ENCODE measurements at places on chromosomes 12 and 14.

- DNase-seq = no peak
Observed at GRCh38 chr12:20946732-20947131, 136.2 kb downstream of the SLCO1B3 start.

DNA sequence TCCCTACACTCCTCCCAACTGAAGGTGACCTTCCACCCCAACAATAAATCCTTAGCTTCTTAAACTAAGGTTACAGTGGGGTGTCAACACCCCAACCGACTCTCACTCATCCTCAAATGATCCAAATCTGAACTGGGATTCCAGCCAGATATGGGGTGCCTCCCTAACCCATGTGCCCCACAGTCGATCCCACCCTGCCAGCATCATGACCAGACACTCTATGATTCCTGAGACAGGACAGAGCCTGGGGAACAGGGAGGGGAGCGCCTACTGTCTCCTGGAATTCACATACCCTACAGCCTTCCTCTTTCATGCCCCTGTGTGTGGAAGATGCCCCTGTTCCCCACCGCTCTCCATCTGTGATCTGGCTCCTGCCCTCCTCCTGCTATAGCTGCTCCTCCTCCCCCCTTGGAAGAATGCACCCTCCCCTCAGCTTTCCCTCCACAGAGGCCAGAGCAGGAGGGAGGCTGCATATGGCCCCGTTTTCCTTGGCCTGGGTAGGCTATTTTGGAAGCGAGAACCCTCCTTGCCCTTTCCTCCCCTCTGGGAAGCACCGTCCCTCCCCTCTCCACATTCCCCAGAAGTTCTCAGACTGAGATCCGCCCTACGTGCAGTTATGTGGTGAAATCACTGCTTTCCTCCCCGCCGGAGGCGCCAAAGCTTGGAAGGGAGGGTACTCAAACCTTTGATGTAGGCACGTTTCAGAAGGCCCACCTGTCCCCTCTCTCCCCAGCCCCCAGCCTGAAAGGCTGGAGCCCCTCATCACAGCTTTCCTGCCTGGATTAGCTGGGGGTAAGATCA is 48.0 kb downstream of the SMUG1 start:
- no peak for DNase-seq

GRCh38 chr14:78022059-78022458 is 148.1 kb upstream of the NRXN3 start:
- no peak for DNase-seq

GRCh38 chr12:54412786-54413185 is 6.3 kb downstream of the ITGA5 start:
- DNase-seq = no peak

DNA sequence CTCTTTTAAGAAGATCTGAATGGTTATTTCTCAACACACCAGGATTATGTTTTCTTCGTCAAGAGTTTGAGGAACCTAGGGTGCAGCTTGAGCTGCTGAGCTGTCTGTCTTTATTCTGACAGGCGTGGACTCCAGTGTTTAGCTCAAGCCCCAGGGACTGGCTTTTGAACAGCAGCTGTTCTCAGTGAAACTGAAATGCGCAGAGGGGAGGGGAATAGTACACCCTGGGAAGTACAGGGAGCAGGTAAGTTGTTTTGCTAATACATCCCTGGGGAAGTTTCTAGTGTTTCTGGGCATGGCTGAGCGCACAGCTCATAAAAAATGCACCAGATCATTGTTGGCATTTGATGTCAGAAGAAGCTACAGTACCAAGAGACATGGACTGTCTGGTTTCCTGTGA is 659.8 kb downstream of the DIO2 start:
- DNase-seq = no peak

DNA sequence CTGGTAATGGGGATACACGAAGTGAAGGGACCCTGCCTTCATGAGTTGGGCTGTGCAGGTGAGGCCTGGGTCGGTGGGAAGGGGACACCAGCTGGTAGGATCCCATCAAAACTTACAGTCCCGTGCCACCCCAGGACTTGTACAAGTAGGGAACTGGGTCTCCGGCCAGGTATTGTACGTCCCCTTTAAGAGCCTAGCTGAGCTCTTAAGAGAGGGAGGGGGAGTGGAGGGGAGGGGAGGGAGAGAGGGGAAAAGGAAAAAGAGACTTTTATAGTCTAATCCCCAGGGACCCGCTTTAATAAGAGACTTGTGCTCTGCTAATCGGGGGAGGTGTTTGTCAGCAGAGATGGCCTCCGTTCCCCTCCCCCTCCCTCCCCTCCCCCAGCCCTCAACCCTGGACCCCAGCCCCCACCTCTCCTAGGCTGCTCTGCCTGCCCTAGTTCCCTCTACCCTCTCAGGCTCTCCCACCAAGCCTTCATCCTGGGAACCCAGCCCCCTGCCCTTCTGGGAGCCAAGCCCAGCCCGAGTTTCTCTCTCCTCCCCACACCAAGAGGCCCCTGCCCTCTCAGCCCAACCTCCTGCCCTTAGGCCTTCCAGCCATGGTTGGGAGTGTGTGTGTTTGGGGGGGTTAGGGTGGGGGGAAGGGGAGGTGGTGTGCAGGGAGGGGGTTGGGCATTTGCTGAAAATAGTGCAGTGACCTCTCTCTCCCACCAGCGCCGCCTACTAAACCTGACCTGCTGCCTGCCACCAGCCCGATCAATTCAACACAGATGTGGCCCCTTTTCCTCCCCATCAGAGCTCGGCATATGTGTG is 2.6 kb downstream of the GDF11 start:
- no peak for DNase-seq

GRCh38 chr12:43285159-43285598 is 266.8 kb downstream of the ADAMTS20 start:
- DNase-seq = no peak

DNA sequence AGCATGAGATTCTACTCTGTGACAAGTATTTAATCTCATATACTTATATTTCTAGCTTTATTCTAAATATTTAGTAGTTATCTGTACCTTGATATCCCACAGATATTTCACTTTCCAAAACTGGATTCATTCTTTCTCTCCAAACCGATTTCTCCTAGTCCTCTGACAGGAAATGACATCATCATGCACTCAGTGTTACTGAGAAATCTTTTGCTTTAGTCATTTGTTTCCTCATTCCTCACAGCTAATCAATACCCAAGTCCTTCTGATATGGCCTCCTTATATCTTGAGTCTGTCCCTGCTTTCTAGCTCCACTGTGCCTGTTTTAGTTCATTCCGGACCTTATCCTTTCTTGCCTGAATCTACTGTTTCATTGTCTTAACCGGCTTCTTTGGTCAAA is 39.4 kb upstream of the E2F7 start:
- no peak for DNase-seq

DNA sequence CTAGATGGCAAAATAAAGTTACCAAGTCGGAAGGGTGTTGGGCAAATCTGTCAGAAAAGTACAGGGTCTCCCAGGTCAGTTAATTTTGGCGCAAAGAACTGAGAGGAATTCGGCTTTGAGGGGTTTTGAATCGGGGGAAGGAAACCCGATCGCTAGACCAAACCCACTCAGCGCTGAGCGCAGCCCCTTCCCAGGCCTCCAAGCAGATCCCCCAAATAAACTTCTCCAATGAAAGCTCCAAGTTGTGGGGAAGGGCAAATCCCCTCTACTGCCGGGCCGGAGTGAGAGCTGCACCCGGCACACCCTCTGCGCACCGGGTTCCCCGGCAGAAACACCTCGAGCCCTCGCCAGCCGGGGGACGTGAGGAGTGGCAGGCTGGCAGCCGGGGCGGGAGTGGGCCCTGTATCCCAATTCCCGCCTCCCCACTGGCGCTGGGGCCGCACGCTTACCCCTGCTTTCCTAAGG is 441 bp downstream of the E2F7 start:
- no peak for DNase-seq

- DNase-seq = no peak
Observed at GRCh38 chr12:48994224-48995085, 4.7 kb downstream of the DDN start.
